AG10803 (cell line): ENCODE measurements at places on chromosomes 6 and 20.

- peak; percentile 74 for DNase-seq
Measured at GRCh38 chr6:35139924-35140638, 1.1 kb downstream of the TCP11 start.

DNA sequence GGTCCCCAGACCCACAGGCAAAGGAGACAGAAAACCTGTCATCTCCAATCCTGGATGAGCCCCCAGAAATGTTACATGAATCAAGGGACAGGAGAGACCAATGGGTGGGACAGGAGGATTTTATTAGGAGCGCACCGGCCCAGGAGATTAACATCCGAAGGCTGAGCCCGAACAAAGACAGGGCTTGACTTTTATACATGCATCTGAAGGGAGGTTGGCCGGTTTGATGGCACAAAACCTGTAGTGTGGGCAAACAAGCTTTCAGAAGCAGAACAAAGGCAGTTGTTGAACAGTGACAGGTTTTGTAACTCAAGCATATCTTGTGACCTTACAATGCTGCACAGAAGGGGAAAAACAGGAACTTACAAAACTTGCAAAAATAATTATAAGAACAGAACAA, 83.9 kb upstream of the GPR6 start:
- DNase-seq: no peak

DNA sequence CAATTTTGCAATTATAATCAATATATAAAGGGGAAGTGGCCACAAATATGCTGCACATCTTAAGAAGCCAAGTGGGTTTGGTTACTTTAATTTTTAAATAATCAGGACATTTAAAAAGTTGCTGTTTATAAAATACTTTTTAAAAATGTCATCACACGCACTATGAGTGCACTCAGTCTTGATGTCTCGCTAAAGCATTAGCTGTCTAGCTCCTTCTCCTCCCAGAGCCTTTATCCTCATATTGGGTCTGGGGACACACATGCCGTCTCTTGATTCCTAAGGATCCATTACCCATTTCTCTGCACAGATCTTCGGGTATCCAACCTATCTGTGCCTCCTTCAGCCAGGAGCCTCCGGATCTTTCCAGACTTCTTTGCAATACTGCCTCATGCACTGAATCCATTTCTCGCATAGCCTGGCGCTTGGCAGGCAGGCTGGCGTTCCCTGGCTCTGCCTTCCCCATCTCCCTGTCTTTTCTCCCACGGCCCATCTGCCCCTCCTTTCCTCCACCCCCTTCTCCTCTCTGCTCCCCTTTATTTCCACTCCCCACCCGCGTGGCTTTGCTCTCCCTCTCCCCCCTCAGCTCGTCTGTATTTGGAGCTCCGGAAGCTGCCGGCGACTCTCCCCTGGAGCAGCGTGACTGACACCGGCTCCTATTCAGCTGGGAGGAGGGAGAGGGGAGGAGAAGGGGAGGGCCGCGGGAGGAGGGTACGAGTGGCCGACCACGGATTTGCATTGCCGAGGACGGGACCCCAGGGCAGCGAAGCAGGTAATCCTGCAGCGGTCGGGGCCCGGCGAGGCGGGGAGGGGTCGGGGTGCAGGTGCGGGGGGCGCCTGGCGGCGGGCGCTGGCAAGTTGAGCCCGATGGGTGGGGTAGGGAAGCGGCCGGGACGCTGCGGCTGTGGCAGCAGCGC, at the start of gene CAP2:
CAP2 (plus strand) TSS at position 618 of the 914 bp plus-strand sequence. CDS start 27,961 bp downstream, outside the sequence.
- DNase-seq: peak; percentile 76

- DNase-seq: no peak
Measured at GRCh38 chr6:3608159-3608558, 143.4 kb downstream of the PXDC1 start.

GRCh38 chr6:109081516-109082187, 13.0 kb downstream of the SESN1 start:
- DNase-seq: no peak

- no peak for DNase-seq
Measured at GRCh38 chr6:106077170-106077569, 9.0 kb upstream of the PRDM1 start.

DNA sequence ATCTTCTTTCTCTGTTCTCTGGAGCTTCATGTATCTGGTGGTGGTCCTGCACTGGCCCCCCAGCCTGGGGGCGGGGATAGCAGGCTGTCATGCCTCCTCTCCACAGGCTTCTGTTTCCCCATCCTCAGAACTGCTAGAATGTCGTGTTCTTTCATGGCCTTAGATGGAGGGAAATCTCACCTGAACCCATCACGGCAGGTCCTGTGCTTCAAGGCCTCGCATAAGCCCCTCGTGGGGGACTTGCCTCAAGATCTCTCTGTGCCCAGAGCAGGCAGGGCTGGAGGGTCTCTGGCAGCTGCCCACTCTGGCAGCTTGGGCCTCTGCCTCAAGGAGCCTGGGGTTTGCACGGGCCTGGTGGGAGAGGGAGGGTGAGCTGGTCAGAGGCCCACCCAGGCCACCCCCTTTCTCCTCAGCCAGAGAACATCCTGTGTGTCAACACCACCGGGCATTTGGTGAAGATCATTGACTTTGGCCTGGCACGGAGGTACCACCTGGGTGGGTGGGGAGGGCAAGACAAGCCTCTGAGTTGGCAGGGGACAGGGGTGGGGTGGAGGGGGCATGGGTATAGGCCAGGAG, 11.3 kb downstream of the MYLK2 start:
- DNase-seq: no peak

DNA sequence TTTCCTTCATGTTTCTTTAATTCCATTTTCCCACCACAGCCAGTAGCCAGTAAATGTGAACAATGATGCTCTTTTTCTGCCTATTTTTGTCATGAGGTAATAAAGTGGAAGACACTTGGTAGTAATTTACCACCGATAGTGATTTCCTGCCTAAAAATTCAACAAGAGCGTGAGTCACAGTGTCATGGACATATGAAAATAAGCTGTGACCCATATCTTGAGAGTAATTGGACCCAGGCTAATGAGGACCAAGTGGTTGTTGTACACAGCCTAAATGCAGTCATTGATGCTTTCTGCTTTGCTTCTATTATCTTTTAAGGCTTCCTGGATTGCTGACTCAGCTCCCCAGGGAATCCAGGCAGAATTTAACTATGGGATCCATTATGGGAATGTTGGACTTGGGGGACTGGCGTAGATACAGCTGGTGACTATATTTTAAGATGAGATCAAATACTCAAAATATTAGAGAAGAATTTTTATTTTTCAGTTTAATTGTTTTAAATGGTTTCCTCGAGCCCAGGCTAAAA, 265.9 kb upstream of the FERMT1 start:
- no peak for DNase-seq

DNA sequence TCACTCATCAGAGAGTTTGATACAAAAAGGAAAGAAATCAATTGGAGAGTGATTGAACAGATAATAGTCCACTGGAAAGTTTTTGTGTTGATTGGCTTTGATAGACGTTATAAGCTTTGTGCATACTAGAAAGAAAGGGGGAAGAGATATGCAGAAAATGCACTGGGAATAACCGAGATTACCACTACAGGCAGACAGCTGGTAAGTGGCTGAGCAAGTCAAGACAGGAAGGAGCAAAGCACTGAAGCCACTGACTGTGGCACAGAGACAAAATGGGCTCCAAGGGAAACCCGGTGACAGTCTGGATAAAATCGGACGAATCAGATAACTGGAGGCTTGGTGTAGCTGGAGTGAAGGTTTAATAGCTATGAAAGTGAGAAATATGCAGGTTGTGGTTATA, 209.0 kb downstream of the SIM1 start:
- DNase-seq: no peak

DNA sequence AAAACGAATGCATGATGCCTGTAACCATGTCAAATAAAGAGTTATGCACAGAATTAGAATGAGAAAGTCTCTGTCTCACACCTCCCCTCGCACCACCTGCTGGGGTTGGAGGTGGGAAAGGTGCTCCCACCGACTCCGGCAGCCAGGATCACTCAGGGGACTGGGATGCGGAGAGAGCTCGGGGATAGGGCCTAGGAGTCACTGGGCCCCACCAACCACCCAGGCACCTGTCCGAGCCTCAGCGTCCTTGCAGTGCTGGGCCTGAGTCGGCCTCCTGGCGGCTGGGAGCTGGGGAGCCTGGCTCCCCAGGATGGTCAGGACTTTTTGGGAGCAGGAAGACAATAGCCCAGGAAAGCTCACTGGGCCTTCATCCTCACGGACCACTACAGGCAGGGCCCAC, 22.4 kb upstream of the CHRNA4 start:
- DNase-seq: no peak

- peak; percentile 99 for DNase-seq
Measured at GRCh38 chr6:148440877-148441453, 98.3 kb downstream of the SASH1 start.

DNA sequence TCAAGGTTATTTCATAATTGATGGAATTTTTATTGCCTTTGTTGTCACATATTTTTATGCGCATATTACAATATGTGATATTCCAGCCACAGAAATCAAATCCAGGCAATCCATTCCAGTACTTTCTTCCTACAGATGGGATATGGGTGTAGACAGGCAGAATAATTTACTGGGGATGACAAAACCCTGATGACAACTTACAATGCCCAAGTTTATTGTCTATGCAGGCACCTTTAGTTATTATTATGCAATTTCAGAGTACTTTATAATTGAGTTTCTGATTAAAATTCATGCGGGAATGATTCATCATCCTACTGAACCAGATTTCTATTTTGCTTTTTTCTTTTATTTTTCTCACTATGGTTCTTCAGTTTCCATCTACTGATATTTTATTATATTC, 358.7 kb downstream of the LMBRD1 start:
- no peak for DNase-seq

DNA sequence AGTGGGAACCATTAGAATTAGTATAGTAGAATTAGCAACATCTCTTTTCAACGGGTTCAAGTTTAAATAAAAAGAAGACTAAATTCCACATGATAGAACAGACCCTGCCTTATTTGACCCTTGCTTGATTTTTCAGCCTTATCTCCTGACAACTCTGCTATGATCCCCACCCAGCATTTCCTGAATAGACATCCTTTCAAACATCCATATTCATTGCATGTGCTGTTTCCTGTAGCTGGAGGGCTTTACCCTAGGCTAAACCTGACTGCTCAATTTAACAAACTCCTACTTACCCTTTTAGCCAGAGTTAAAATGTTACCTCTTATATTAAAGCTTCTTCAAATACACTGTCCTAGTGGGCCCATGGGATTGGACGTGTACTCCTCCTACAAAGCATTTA, 594.8 kb upstream of the ARID1B start:
- DNase-seq: no peak

GRCh38 chr20:15005300-15005986, 668.0 kb upstream of the FLRT3 start:
- DNase-seq: no peak

DNA sequence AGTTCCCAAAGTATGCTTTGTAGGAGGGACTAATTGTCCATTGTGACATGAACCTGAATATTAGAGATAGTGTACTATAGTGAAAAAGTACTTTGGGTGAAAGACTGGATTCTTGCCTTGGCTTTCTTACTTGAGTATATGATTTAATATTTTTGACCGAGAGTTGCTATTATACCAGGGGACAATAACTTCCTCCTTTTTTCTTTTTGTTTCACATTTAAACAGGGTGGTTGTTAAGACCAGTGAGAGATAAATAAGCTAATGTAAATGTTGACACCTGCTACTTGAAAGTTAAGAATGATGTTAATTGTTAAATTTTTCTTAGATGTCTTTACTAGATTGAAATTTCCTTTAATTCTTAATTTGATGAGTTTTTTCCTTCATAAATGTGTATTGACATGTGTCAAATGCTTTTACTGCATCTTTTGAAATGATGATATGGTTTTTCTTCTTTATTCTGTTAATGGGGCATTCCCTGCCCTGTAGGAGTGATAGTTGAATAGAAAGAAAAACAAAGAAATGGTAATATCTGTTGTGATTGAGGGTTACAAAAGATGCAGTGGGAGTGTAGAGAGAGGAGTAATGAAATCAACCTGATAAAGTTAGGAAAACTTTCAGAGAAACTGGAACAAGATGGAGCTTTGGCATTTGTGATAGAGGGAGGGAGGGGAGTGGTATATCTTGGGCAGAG, 48.4 kb downstream of the ZFAND3 start:
- no peak for DNase-seq

DNA sequence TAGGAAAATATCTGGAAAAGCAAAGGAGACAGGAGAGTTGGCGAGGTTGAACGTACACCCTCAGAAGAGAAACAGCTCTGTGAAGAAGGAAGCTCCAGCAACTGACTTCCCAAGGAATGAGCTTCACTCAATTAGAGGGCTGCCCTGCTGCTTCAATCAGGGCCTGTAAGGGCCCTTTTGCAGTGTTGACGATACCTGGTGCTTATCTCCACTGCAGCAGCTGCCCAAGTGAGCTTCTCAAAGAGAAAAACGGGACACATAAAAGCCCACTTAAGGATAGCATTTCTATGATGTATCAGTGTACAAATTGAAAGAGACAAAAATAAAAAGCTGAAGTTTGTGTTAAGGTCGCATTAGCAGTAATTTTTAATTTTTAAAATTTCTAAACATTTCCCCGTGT, 16.4 kb downstream of the SEC63 start:
- DNase-seq: no peak

DNA sequence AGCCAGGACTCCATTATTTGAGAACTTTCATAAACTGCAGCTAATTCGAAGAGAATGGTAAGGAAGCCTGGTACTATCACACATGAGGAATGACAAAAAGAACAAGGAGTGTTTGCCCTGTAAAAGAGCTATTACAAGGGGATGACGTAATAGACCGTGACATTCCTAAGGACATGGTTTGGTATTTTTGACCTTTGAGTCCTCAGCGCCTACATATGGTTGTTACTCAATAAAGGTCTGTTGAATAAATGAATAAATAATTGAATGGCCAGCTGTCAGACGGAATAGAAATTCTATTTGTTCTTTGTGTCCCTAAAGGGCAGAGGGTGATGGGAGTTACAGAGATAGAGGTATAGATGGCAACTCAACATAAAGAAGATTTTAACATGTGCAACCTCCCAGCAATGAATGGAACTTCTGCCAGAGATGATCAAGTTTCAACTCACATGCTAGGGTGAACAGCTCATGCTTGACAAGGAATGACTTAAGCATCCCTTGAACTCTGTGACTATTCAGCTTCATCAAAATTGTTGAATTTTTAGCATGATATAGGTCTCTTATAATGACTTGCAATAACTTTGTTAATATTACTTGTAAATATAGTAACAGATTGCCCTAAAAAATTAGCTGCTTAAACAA, 115.4 kb downstream of the TENT5A start:
- DNase-seq: peak; percentile 15

DNA sequence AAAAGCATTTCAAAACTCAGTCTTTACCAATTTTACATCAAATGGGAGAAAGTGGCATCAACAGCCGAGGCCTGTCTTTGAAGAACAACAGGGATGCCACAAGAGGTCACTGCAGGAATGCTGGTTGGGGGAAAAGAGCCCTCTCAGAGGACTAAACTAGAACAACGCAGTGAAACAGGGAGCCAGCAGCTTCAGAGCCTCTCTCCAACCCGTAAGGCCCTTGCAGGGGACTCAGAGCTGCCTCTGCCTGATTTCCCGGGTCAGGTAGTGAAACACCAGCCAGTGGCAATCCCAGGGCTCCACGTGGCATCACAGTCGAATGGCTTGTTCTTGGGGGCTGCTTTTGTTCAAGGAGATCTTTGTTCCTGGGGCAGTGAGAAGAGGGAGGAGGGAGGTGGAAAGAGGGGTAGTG, 55.0 kb upstream of the KCNK16 start:
- DNase-seq: peak; percentile 86

- DNase-seq: no peak
Measured at GRCh38 chr6:137731600-137731959, 135.5 kb upstream of the TNFAIP3 start.

- DNase-seq: no peak
Measured at GRCh38 chr6:16876201-16876600, 114.9 kb upstream of the ATXN1 start.

- DNase-seq: no peak
Measured at GRCh38 chr6:65558071-65558470, 149.0 kb downstream of the EYS start.

GRCh38 chr20:19115581-19115980, 96.9 kb upstream of the SLC24A3 start:
- DNase-seq: no peak
